ENCODE measurements at places on chromosomes 4 and X.
A peak's percentile ranks its signal among the peaks of the same experiment; 100 is the strongest.

- no peak for DNase-seq
These were observed 1.7 kb upstream of the GATA1 start for GRCh38 chrX:48784726-48785125.

DNA sequence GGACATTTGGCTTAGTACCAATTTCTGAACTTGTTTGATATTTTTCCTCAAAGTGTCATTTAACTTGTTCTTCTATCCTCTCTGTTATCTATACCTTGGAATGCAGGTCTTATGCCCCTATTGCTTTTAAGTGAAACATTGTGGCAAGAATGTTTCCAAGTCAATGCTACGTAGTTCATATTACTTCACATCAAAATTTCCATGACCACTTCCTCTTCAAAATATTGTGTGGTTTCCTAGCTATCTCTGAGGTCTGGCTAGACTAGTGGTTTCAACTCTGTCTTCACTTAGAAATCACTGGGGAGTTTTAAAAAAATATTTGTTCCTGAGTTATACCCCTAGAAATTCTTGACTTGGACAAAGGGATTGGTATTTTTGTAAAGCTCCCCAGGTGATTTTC, 20.2 kb upstream of the RASGEF1B start:
- DNase-seq = no peak

DNA sequence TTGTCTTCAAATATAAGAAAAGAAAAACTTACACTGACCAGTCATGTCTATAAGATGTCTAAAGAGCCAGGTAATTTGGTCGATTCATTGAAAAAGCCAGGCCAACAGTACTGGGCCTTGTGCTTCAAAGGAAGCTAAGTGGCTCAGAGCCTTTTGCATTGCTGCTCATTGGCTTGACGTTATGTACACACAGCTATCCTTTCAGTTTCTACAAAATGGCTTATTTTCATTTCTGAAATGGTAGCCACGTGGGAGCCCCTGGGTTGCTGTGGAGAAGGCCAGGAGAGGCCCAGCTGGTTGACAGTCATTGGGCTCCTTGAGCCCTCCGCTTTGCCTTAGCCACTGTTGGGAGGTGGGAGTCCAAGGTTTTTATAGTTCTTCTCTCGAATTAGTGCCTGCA, 199.1 kb upstream of the CXorf66 start:
- DNase-seq = no peak

- DNase-seq = no peak
These were observed 184.4 kb upstream of the CXorf66 start for GRCh38 chrX:140149761-140150160.

GRCh38 chr4:41213625-41214135, 662 bp downstream of the APBB2 start:
- DNase-seq = peak; percentile 11

GRCh38 chr4:183936047-183936446, 30.9 kb downstream of the STOX2 start:
- no peak for DNase-seq

- DNase-seq = no peak
These were observed 117.1 kb downstream of the CORIN start for GRCh38 chr4:47720787-47721186.

- peak; percentile 59 for DNase-seq
These were observed 144.4 kb downstream of the PCDH18 start for GRCh38 chr4:137387924-137388323.
